ENCODE measurements at places on chromosomes 7 and 10. TPM values are rescaled to one million over a fixed set of nuclear protein-coding genes. Genes with fewer than 3 reads are reported as not detected.

CLRN3 gene
- not detected for total RNA-seq

GRCh38 chr7:64037095-64037494 lies 8.1 kb upstream of the ZNF727 start:
- no peak for DNase-seq
- H3K4me3 ChIP-seq, result no peak overlapping the region
- peaks cover 3% of the 10 kb centered on the region for H3K36me3 ChIP-seq
- no peak overlapping the region for H3K27ac ChIP-seq
- no peaks in the 10 kb centered on the region for H3K4me1 ChIP-seq

DNA sequence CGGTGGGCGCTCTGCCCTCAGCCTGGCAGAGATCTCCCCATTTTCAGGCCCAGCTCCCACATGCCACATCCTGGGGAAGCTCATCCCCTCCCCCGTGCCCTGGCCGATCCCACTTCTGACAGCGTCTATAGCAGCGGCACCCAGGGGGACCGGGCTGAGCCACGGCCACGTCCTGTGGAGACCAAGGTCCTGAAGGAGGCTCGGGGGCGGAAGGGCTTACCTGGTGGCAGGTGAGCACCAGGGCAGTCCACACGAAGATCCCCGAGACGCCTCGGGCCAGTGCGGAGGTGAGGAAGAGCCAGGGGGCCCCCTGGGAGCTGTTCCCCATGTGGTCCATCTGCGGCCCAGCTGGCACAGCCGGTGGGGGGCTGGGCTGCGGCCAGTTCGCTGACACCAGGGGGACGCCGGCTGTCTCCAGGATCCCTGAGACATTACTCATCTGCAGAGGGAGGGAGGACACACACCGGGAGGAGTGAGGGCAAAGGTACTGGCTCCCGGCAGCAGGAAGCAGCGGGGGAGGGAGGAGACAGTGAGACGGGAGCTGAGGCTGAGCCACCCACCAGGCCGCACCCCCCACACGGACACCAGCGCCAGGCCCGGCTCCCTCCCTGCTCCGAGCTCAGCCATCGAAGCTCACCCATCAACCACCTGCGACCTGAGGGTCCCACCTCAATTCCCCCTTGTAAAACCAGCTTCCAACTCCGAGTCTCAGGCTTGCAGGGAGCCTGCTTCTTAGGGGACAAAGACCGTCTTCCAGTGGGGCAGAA lies 776 bp downstream of the TMEM184A start:
- H3K4me3 ChIP-seq, result no peak overlapping the region
- H3K27ac ChIP-seq, result no peak overlapping the region
- no peaks in the 10 kb centered on the region for H3K4me1 ChIP-seq
- DNase-seq, result no peak

DNA sequence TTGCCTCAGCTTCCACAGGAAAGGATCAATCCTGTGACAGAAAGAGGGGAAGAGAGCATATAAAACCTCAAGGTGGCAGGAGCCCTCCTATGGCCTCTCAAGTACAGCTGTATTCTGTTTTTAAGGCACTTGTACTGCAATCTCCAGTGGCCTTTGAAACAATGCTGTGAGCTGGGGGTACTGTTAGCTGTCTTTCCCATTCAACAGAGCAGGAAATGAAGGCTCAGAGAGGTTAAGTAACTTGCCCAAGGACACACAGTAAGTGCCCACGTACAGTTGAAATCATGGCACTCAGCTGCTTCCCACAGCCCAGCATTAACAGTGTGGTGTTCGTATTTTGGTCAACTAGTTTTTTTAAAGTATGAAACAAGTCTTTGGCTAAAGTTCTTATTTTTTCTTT lies 34.0 kb downstream of the DUSP5 start:
- H3K4me1 ChIP-seq, result peaks cover 67% of the 10 kb centered on the region
- no peak for DNase-seq
- H3K27ac ChIP-seq, result no peak overlapping the region
- H3K27me3 ChIP-seq, result no peaks in the 10 kb centered on the region

DNA sequence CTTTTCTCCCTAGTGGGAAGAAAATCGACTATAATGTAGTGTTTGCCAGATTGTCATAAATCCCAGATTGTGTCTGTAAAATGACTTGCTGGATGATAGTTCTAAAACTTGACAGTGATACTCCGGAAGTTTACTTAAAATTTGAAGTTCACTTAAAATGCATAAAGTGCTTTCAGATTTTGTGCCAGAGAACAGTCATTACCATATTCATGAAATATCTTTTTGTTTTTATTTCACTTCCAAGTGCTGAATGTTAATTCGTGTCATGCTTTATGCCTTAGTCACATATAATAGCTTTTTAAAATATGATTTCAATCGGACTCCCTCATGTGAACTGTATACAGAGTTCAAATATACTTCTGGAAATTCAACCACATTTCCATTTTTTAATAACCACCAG lies 30.4 kb downstream of the PRPF18 start:
- H3K27me3 ChIP-seq, result no peaks in the 10 kb centered on the region
- no peak overlapping the region for H3K27ac ChIP-seq
- peaks cover 31% of the 10 kb centered on the region for H3K36me3 ChIP-seq
- H3K4me1 ChIP-seq, result no peaks in the 10 kb centered on the region
- DNase-seq, result no peak
- H3K4me3 ChIP-seq, result no peak overlapping the region

GRCh38 chr7:90347759-90348158 lies 1.2 kb downstream of the GTPBP10 start:
- peaks cover 47% of the 10 kb centered on the region for H3K36me3 ChIP-seq
- no peaks in the 10 kb centered on the region for H3K27me3 ChIP-seq
- peak overlapping the region; percentile 98 for H3K27ac ChIP-seq
- no peak for DNase-seq

COL13A1 gene
- total RNA-seq, result not detected

IKZF1 gene
- total RNA-seq, result 295 TPM

DNA sequence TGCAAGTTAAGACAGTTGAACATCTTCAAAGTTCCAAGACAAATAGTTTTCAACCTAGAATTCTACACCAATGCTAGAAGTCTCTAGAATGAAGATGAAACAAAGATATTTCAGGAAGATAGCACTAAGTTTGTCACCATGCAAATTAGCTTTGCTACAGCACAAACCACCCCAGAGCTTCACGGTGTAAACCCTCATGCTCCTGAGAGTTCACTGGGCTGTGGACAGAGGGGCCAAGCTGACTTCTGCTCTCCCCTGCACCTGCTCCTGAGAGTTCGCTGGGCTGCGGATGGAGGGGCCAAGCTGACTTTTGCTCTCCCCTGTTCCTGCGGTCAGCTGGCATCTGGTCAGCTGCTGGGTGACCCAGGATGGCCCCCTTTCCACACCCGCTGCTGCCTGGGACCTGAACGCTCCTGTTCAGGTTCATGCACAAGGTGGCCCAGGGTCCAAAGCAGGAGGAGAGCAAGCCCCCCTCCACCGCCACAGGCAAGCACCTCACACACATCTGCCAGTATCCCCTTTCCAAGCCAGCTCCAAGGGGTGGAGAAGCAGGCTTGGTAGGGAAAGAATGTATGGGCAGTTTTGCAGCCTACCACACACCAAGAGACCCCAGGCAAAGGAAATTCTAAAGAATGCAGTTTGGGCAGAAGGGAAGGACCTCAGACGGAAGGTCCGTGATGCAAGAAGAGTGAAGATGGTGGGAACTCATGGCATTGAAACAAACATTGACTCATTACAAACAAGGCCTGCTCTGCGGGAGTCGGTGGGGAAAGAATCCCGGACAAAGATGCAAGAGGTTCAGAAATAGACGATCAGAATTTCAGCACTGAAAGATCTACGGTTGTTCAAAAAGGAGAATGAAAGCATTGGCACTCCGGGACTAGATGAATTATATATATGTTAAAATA lies 137.8 kb upstream of the PPP2R2D start:
- no peaks in the 10 kb centered on the region for H3K4me1 ChIP-seq
- no peaks in the 10 kb centered on the region for H3K36me3 ChIP-seq
- no peak for DNase-seq

GRCh38 chr7:148575640-148576411 lies 14.7 kb upstream of the C7orf33 start:
- no peak overlapping the region for H3K27ac ChIP-seq
- peaks cover 11% of the 10 kb centered on the region for H3K4me1 ChIP-seq
- peaks cover 11% of the 10 kb centered on the region for H3K27me3 ChIP-seq

- H3K4me3 ChIP-seq, result peak overlapping the region; percentile 74
- no peaks in the 10 kb centered on the region for H3K36me3 ChIP-seq
- DNase-seq, result no peak
These were observed 812 bp downstream of the PROSER2 start for GRCh38 chr10:11823989-11824346.

AGAP3 gene
- 22.0 TPM for total RNA-seq

DNA sequence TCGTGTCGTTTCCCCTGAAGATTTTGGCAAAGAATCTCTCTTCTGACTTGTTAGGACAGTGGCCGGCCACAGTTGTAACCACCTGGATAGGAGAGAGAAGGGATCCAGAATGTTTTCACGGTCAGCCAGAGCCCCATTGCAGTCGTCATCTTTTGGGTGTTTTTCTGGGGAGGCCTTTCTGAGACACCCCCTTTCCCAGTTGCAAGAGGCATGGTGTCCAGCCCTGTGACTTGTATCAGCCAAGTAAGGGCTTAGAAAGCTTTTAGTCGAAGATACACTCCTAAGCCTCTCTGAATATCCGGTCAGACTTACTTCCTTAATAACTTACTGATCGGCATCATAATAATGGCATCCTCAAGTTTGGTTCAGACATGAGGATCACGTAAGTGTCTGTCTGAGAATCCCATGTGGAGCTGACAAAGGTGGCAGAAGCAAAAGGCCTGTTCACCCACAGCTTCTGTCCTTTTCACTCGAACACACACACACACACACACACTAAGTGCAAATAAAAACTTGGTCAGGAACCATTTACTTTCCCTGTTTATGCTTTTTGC lies 435.7 kb upstream of the GALNT17 start:
- H3K27ac ChIP-seq, result no peak overlapping the region
- DNase-seq, result no peak
- H3K4me3 ChIP-seq, result peak overlapping the region; percentile 79
- peaks cover 39% of the 10 kb centered on the region for H3K27me3 ChIP-seq

TEX47 gene
- not detected for total RNA-seq

DNA sequence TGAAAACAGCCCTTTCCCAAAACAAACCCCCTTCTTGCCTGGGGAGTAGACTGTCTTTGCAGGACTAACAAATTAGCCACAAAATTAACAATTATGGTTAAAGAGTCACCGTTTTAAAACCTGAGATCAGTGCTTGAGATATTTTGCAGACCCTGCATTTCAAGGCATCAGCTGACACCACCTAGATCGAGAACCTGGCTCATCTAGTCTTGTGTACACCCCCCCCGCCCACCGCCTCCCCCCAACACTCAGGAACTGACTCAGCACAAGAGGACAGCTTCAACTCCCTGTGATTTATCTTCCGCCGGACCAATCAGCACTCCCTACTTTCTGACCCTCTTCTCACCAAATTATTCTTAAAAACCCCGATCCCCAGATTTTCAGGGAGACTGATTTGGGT lies 737.1 kb downstream of the PHTF2 start:
- no peak for DNase-seq
- no peak overlapping the region for H3K27ac ChIP-seq
- no peaks in the 10 kb centered on the region for H3K4me1 ChIP-seq
- H3K4me3 ChIP-seq, result no peak overlapping the region

DNA sequence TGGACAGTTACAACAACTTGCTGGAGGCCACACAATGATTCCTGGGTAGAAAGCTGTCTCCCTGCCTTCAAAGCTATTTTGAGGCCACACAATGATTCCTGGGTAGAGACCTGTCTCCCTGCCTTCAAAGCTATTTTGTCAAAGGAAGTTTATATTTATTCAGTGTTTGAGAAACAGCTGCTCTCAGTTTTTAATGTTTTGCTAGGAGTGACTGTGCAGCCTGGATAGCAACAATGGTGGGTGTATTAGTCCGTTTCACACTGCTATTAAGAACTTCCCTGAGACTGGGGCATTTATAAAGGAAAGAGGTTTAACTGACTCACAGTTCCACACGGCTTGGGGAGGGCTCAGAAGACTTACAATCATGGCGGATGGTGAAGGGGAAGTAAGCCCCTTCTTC lies 3.9 kb upstream of the SGPL1 start:
- H3K4me3 ChIP-seq, result no peak overlapping the region
- peaks cover 17% of the 10 kb centered on the region for H3K4me1 ChIP-seq
- DNase-seq, result no peak
- H3K27ac ChIP-seq, result no peak overlapping the region

DNA sequence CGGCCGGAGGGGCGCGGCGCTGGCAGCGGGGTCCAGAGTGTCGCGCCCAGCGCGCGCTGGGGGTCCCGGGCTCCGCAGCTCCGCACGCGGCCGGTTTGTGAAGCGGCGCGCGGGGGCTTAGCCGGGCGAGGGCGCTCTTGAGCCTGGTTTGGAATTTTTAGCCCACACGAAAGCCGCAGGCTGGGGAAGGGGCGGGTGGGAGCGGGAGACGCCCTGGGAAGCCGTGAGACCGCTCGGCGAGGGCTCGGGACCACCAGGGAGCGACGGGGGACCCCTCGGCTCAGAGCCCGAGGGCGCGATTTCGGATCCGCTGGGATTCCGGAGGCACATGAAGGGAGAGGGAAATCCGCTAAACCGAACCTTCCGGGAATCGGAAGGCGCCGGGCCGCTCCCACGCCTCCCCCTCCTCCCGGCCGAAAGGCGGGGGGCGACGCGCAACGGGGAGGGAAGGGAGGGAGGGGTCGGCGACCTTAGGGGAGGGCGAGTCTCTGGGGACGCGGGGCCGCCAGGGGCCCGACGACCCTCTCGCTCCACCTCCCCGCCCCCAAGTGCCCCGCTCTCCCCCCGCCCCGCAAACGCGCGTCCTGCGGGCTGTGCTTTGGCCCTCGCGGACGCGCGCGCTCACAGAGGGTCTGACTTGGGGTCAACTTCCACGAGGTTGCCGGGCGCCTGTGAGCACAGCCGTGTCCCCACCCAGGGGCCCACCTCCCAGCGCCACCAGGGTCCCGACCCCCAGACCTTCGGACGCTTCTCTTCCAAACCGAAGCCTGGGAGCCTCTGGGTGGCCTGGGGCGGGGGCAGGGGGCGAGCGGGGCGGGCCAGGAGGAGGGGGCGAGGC lies 5.1 kb upstream of the ELFN1 start:
- peaks cover 41% of the 10 kb centered on the region for H3K27me3 ChIP-seq
- no peaks in the 10 kb centered on the region for H3K36me3 ChIP-seq
- no peak overlapping the region for H3K27ac ChIP-seq
- DNase-seq, result peak; percentile 66

RPP30 gene
- total RNA-seq, result 56.8 TPM

- H3K36me3 ChIP-seq, result no peaks in the 10 kb centered on the region
- no peak overlapping the region for H3K4me3 ChIP-seq
- no peak overlapping the region for H3K27ac ChIP-seq
- DNase-seq, result no peak
These were observed 23.6 kb upstream of the SRI start for GRCh38 chr7:88243345-88243909.

Measured in activated CD8-positive, alpha-beta T cell treated with anti-CD3 and anti-CD28 coated beads for 36 hours (primary cell).